Left hindlimb (tissue), 1 donor: ENCODE measurements at places on chromosomes 12 and 14.

- no peak for DNase-seq
Measured at GRCh38 chr12:49903351-49903699, 375 bp downstream of the FAIM2 start.

DNA sequence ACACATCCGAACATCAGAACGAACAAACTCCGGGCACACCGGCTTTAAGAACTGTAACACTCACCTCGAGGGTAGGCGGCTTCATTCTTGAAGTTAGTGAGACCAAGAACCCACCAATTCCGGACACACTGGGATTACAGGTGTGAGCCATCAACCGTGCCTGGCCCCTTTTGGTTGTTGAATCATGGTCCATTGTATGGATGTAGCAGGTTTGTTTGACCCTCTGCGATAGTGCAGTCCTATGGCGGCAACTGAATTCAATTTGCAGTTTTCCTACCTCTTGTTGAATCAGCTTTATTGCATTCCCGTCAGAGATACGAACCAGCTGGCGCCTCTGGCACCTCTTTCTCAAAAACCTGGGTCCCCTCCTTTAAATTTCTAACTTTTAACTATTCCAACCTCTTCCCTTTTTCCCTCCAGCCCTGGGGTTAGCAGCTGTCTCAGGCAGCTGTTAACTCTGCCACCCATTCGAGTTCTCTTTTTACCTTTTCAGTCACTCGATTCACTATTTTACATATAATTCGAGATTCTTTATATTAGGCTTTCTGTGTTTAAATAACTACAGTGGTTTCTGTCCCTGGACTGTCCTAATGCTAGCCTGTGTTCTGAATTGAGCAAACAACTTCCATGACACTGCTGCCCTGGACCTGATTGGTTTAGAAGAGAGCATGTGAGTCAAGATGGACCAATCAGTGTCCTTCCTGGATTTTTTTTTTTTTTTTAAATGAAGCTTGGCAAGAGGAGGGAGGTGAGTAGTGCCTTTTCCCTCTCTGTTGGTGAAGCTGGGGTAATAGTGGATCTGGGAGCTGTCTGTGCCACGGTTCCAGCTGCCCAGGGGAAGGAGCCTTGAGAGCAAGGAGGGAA is 261.5 kb downstream of the PCNX1 start:
- no peak for DNase-seq

DNA sequence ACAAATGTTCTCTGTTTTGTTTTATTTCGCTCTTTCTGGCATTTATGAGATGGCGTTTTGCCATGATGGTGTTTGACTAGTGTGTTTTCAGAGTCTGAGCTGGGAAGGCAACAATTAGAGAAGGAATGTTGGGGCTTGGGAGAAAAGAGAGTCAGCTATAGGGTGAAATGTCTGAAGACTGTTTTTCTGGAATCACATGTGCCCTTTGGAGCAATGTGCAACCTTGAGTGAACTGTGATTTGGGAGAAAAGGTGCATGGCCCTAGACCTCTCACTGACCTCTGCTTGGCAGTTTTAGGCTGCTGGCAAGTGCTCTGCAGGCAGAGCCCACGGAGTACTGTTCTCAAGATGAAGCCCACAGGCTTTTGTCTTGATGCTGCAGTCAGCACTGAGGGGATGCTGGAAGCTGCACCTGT is 379.9 kb upstream of the PDE3A start:
- no peak for DNase-seq

DNA sequence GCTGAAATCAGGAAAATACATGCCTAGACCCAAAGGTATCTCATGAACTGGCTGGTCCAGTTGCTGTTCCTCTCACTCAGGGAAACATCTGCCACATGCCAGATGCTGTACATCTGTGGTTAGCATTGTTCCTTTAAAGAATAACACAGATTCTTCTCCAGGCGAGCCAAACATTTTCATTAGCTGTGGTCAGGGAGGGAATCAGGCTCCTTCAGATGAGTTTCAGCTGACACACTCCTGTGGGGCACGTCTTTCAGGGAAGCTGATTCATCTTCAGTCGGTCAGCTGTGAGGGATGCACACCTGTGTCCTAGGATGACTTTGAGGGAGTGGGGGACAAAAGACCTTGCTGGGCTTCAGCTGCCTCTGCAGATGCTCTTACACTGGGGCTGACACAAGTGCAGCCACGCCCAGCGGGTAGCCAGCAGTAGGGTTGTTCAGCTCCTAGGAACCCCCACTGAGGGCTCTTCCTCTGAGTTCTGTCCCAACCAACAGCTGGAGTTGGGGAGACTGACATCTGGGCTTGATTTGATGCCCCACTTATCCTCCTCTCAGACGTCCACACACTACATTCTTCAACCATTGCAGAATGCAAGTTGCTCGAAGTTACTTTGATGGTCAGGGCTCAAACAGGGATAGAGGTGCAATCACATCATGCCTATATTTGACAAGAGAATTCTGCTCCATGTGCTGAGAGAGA is 155.0 kb downstream of the NUAK1 start:
- DNase-seq, result no peak

DNA sequence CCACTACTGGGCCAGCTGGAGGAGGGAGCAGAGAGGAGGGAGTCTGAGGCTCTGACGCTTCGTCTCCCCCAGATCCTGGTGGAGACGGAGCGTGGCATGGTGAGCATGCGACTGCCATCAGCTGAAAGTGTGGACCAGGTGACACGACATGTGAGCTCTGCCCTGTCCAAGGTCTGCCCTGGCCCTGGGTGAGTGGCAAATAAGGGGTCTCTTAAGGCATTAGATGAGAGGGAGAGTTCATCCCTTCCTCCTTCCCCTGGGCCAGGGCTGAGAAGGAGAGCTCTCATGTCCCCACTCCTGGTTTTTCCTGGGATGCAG is 2.5 kb downstream of the CARMIL3 start:
- DNase-seq, result no peak

DNA sequence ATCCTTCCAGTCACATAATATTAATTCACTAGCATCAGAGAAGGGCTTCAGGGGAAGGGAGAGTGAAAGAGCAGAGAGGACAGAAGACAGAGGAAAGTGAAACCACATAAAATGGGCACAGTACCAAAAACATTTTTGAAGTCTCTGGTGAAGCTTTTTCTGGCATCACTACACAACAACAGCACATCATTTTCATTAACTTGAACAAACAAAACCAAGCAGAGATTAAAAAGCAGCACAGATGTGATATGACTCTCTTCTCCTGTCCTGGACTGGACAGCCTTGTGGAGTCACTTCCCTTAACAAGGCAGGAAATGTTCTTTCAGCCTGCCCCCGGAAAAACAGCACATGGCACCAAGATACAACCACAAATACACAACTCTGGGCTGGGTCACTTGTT is 112.0 kb downstream of the TSPAN8 start:
- DNase-seq, result no peak

DNA sequence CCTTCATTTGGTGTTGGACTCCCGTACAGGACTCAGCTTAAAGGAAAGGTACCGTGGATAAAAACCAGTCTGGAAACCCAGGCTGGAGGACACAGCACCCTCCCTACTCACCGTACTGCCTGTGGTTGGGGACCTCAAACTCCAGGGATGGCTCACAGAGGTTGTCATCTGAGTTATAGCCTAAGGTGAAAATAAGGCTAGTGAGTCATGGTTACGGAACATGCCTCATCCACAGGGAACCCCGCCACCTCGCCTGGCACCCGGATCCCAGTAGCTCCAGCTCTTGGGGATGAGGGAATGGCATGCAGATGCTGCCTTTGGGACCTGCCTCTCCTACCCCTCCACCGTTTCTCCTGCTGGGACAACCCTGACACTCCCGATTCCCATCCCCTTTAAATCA is 36.8 kb upstream of the GPR68 start:
- no peak for DNase-seq

DNA sequence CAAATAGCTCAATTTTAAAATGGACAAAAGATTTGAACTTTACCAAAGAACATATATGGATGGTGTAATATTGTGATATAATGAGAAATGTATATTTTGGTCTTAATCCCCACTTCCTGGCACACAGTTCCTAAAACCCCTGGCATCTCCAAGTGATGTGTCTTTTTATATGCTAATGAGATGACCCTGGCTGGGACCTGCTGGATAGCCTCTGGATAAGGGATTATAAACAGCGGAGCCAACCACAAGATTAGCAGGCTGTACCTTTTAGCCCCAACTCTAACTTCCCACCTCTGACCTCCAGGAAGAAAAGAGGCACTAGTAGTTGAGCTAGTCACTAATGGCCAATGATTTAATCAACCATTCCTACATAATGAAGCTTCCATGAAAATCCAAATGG is 130.0 kb downstream of the DPF3 start:
- DNase-seq, result no peak

DNA sequence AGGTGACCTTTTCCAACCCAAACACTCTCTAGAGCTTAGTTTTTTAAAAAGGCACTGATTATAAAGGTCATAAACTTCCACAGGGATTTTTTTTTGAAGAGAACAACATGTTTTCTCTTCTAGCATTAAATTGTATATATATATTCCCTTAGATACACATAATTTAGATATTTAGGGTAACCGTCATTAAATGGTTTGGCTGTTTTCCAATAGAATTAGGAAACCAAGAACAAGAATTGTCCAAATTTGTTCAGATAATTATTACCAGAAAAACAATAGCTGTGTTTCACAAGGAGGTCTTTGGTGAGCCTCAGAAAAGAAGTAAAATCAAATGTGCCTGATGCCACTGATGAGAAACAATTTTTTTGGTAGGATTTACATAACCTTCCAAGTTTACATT is 26.9 kb downstream of the LMO3 start:
- no peak for DNase-seq

- no peak for DNase-seq
Measured at GRCh38 chr14:94673781-94674231, 61.6 kb downstream of the SERPINA3 start.

GRCh38 chr14:104224131-104224505 is 85.7 kb downstream of the KIF26A start:
- DNase-seq, result peak; percentile 56

DNA sequence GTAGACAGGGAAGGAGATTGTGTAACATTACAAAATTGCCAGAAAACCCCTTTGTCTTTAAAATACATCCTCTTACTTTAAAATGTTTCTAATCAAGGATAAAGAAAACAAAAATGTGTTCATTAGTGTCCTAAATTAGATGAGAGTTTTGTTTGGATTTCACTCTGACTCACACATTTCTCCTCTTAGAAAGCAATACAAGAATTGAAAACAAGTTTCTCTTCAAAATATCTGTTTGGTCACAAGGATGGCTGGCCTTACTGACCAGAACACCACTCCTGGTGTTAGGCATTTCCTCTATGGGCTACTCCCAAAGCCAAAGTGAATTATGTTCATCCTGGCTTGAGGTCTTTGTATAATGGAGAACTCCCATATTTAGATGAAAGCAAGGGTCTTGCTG is 6.4 kb downstream of the GUCY2C start:
- no peak for DNase-seq

DNA sequence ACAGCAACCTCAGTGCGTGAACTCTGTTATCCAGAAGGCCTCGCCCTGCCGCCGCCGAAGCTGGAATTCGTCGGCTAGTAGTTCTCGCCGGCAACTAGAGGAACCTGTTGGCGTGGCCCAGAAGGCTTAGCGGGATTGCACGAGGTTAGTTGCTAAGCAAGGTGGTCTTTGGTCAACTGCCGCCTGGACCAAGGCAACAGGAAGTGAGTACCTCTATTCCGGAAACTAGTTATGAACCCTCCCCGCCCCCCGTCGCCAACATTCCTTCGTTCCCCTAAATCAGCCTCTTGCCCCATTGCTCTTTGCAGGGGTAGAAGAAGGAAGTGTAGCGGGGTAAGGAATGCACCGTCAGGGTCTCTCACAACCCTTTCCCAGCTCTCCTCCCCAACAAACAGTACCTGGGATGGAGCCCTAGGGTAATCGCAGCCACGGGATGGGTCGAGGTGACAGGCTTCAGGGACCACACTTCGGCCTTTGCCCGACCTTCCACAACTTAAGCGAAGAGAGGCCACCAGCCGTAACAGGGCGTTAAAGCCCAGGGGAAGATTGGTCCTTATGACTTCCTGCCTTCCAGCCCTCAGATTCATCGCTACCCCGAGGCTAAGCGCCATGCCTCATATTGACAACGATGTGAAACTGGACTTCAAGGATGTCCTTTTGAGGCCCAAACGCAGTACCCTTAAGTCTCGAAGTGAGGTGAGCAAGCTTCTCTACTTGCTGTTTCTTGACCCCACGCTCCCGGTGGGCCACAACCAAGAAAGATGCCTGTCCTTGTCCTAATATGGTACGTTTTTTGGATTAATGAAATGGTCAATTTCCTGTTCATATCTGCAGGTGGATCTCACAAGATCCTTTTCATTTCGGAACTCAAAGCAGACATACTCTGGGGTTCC is at the start of gene GMPR2:
Gene GMPR2 (plus strand): TSS at position 285 of the 893 bp plus-strand sequence. CDS start 325 bp downstream, at position 610.
- DNase-seq, result no peak

GRCh38 chr12:2306012-2306411 is 253.2 kb downstream of the CACNA1C start:
- no peak for DNase-seq

GRCh38 chr14:99007795-99008194 is 264.2 kb downstream of the BCL11B start:
- no peak for DNase-seq

- DNase-seq, result no peak
Measured at GRCh38 chr12:65628061-65628460, 196.2 kb upstream of the HMGA2 start.

- DNase-seq, result no peak
Measured at GRCh38 chr12:27109334-27110028, 27.1 kb upstream of the C12orf71 start.

GRCh38 chr12:59632408-59632807 is 36.6 kb downstream of the SLC16A7 start:
- DNase-seq, result no peak

DNA sequence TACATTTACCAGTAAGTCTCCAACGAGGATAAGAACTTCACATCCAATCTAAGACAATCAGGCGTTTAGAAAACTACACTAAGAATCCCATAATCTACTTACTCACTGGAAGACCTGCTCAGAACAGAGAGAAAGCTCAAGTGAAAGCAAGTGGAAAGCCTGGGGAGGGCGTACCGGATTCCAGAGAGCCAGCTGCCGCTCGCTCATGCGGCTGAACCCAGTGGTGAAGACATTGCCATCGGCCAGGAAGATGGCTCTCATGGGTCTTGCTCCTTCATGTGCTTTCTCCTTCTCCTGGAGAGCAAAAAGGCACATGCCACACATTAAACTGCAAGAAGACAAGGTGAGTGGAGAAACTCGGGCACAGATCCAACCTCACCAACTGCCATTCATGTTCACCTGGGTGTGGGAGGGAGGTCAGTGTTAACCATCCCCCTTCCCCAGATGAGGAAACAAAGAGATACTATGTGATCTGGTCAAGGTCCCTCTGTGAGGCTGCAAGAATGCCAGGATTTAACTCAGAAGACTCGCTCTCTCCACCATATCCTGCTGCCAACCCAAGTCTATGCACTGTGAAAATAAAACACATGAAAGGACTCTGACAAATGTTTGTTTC is 23.5 kb upstream of the SELPLG start:
- DNase-seq, result no peak
